ENCODE measurements at places on chromosomes 3 and 15.

DNA sequence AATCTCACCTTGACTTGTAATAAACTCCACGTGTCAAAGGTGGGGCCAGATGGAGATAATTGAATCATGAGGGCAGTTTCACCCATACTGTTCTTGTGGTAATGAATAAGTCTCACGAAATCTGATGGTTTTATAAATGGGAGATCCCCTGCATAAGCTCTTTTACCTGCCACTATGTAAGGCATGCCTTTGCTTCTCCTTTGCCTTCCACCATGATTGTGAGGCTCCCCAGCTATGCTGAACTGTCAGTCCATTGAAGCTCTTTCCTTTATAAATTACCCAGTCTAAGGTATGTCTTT, 45.5 kb downstream of the SUCNR1 start:
- DNase-seq: no peak

- no peak for DNase-seq
Measured at GRCh38 chr15:39030291-39031070, 465.9 kb upstream of the RASGRP1 start.

- no peak for DNase-seq
Measured at GRCh38 chr3:99720985-99721632, 82.7 kb downstream of the COL8A1 start.

DNA sequence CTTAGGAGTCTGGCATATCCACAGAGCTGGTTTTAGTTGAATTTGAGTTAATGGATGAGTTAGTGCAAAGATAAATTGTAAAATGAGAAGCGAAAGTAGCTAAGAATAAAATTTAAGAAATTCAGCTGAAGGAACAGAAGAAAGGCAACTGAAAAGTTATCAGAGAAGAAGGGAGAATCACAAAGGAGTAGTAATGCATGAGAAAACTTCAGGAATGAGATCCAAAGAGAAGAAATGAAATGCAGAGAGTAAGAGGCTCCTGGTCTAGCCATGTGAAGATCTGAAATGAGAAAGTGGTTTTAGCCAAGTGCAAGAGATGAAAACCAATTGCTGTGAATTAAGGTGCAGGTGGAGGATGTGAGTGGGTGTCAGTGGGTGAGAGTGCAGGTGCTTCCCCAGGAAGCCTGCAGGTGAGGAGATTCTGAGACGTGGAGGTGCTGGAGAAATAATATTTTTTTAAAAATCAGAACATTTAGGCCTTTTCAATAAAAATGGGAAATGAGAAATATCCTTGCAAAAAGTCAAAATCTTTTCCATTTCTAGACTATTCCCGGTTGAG, 18.5 kb downstream of the KBTBD8 start:
- DNase-seq: no peak

- DNase-seq: no peak
Measured at GRCh38 chr3:184895350-184895749, 83.4 kb downstream of the VPS8 start.

DNA sequence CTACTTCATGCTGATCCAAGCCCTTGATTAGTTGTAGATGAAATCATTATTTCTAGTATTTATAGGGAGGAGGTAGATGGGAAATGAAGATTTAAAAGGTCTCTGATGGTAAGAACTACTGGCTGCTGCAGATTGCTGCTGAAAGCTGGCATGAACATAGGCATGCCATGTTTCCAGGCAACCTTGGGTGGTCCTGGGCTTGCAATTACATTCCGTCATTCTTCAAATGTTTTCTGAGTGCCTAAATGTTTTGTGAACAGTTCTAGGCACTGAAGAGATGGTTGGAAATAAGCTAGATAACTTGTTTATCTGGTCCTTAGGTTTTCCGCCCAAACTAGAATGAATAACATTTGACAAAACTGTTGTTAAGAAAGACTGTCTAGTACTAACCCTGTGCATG, 95.8 kb downstream of the KCNAB1 start:
- DNase-seq: no peak
